Smooth muscle cell of the umbilical artery (primary cell): ENCODE measurements at places on chromosomes 7 and 10. TPM values are rescaled to one million over a fixed set of nuclear protein-coding genes. Genes with fewer than 3 reads are reported as not detected.

Gene NPM3
- 72.4 and 134 TPM in 2 replicates for total RNA-seq

Gene CHST15
- total RNA-seq: 0.30 and 0.46 TPM in 2 replicates

Gene CALD1
- total RNA-seq: 600 and 815 TPM in 2 replicates

Gene EBLN1
- not detected in 2 replicates for total RNA-seq

Gene ZNF727
- total RNA-seq: not detected in 2 replicates
